ENCODE measurements at places on chromosomes 4 and X.

DNA sequence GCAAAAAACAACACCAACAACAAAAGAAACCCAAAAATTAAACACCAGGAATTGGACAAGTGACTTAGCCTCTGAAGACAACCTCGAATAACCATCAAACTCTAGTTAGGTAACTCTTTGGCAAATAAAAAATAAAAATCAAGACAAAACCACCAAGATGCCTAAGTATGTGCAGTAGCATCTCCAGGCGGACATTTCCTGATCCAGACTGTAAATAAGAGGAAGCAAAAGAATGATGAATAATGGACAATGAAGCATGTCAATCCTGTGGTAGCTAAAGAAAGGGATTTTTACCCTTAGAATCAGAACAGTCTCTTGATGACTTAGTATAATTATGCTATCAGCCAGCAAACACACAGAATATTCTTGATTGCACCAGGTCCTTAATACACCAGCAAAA is 276.7 kb upstream of the DIAPH2 start:
- no peak for DNase-seq

GRCh38 chrX:123590842-123591486 is 141.9 kb downstream of the THOC2 start:
- no peak for DNase-seq

DNA sequence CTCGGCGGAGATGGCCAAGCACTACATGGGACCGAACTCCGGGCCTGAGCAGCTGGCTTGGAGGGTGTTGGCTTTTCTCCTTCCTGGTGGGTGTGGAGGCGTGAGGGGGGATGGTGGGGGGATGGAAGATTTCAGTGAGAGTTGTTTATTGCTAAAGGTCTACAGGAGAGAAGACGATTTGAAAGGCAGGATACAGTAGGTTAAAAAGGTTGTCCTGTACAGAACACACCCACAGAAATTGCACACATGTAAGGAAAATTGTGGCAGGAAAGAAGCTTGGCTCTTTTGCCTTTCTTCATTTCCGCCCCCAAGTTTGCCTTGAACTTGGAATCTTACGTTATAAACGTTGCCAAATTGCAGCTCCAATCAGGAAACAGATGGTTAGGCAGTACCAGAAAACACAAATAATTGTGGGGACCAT is 74.1 kb upstream of the STOX2 start:
- DNase-seq = no peak

- no peak for DNase-seq
Observed at GRCh38 chrX:68508799-68509198, 9.9 kb downstream of the YIPF6 start.

- no peak for DNase-seq
Observed at GRCh38 chr4:170386971-170387370, 297.2 kb upstream of the AADAT start.

DNA sequence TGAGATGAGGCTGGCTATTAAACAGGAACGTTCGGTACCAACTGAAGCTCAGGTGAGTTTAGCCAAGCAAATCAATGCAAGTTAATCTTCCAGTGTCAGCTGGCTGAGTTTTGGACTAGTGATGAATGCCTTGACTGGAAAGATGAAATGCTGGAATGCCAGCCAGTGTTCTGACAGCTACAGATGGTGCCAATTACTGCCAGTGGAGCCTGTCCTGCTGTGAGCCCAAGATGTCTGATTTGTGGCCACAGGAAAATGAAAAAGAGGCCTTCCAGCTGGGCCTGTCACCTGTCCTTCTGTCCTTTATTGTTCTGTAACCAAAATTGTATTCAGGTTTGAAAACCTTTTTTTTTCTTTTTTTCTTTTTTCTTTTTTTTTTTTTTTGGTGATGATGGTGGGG is 223.1 kb downstream of the AFF2 start:
- no peak for DNase-seq

DNA sequence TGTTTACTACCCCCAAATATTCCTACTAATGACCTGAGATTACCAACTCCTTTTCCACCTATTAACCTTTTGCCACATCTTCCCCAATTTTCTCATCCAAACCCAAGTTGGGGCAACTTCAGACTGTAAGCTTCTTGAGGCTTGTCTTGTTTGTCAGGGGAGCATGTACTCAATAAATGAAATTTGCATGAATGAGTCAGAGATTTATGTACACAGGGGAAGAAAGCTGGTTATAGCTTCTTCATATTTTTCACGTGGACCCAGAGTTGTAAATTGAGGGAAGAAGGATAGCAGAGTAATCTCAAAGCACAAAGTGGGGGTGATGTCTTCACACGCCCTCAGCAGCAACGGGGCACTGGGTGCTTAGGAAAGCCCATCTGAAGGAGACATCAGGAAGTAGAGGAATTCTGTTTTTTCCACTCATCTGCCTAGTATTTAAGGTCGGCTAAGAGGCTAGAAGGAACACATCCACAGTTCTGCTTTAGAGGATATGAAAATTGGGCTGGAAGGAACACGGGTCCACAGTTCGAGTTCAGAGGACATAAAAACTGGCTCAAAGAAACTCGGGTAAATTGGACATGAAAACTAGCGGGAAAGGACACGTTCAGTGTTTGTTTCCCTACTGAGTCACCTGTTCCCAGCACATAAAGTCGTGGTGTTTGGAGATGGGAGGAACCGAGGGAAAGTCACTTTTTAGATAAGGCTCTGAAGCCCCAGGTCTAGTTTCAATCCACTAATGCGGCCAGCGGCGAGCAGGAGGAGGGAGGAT is 696 bp upstream of the CA5B start:
- no peak for DNase-seq

- DNase-seq = no peak
Observed at GRCh38 chr4:79492148-79492547, 84.1 kb upstream of the GK2 start.

DNA sequence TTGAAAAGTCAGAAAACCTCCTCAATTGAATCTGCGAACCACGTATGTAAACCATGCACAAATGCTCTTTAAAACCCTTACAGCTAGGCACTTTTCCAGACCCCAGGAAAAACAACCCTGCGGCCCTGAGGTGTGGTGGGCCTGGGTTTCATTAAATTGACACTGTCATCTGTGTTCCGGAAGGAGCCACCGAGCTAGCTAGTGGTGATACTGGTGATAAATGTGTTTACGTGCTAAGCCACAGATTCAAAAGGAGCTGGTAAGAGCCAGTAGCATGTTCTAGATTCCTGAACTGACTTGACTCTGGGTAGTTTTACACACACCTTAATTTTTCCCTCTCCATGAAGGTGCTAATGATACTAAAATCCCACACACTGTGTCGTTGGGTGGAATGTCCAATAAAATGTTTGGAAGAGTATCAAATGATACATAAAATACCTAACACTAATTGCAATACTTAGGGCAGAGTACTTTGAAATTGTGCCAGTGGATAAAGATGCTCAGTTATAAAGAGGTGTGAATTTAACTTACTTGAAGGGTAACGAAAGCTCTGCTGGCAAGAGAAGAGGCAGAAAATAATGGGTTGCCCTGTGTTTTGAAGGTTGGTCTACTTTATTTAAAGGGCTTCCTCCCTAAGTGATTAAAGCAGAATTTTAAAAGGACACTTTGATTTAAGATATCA is 8.5 kb downstream of the SMS start:
- DNase-seq = no peak

GRCh38 chr4:1367230-1367935 is 20.4 kb downstream of the UVSSA start:
- DNase-seq = no peak

DNA sequence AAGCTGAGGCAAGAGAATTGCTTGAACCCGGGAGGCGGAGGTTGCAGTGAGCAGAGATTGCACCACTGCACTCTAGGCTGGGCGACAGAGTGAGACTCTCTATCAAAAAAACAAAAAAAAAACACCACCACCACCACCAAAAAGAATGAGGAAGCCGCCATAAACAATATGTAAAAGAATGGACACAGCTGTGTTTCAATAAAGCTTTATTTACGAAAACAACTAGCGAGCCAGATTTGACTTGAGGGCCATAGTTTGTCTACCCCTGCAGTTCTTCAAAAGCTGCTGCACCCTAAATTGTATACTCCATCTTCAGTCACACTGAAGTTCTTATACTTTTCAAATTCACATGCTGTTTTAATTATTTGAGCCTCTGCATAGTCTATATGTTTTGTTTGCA is 306.5 kb upstream of the KLF3 start:
- no peak for DNase-seq

DNA sequence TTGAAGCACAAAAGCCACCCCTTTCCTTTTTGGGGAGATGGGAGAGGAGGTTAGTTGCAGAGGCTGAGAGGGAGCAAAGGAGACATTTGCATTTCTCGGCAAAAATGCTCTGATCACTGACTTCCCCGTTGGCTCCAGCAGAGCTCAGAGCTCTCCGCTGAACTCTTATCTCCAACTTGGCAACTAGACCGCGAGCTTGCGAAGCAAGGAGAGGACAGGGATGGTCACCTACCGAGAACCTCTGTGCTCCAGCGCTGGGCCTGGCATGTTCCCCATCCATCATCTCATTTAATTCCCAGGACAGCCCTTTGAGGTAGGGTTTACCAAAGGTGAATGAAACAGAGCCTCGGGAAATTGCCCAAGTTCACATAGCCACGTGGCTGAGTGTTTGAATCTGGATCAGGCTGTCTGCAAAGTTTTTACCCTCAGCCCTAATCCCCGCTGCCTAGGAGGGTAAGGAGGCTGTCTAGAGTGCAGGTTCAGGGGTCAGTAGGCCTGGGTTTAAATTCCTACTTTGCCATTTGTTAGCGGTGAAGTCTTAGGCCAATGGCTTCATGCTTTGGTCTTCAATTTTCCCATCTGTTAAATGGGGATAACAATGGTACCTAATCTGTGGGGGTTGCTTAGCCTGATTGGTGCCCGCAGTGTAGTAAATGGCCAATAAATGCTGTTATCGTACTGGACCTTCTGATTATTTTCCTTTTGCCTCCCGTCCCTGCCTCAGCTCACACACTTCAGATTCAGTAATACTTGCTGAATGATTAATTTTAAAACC is 3.8 kb upstream of the CITED1 start:
- DNase-seq = no peak

DNA sequence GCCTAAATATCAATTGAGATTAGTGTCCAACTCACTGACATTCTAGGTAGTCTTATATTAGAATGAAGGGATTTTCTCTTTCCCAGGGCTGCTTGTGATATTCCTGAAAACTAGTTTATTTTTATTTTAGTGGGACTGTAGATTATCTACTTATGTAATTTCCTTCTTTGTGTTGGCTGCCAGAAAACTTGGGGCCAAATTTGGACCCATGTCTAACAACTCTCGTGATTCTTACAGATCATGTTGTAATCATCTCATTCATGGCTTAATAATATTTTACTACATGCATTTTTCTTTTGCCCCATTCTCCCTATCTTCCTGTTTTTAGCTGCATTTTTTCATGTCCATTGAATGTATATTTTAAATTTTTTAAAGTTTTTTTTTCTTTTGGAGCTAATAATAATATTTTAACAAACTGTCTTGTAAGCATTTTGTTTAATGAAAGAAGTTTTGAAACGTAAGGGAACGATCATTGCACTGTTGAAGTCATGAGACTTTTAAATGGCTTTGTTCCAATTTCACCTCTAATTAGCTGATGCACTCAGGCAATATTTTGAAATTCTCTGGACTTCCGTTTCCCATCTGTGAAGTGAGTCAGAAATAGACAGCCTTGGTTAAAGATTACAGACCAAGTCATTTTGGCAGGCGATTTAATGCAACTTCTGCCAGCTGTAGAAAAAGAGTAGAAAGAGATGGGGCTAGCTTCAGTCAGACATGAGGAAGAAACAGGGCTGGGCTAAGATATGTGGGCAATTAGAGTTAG is 14.3 kb upstream of the TDO2 start:
- DNase-seq = no peak

GRCh38 chrX:49879656-49880277 is 483 bp downstream of the USP27X start:
- no peak for DNase-seq

- no peak for DNase-seq
Observed at GRCh38 chr4:4260185-4260751, 12.2 kb upstream of the TMEM128 start.

DNA sequence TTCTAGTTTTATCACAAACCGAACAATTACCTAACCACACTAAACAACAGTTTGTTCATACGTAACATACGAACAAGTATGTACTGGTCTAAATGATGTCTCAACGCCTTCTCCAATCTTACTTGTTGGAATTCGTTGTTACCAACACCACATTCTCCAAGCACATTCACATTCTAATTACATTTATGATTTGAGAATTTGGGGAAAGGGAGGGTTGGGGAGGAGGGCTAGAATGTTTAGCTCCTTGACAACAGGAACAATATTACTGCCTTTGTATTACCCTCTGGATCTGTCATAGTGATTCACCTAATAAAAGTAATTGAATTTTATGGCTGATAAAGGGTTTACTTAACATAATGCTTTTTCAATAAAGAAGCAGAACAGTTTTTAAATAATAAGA is 24.4 kb downstream of the LCORL start:
- DNase-seq = no peak

DNA sequence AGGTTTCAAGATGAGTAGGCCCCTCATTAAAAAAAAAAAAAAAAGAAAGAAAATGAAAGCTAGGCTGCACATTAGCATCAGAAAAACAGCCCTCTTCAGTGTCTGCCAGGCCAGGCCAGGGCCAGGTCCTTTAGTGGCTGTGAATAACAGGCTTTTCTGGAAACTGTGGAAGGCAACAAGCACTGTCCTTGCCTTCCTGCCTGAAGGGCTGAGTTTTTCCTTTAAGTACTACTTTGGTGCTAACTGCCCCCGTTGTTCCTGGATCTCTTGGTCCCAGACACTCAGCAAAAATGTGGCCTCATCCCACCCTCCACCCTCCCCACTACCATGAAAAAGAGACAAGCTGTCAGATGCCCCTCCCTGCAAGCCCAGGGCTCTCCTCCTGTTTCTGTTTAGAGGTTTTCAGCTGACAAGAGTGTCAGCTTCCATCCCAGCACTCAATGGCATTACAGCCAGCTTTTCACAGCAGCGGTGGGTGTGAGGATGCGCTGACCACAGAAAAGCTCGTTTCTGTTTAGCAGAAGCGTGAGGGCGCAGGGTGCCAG is 174.2 kb downstream of the NHS start:
- DNase-seq = no peak

DNA sequence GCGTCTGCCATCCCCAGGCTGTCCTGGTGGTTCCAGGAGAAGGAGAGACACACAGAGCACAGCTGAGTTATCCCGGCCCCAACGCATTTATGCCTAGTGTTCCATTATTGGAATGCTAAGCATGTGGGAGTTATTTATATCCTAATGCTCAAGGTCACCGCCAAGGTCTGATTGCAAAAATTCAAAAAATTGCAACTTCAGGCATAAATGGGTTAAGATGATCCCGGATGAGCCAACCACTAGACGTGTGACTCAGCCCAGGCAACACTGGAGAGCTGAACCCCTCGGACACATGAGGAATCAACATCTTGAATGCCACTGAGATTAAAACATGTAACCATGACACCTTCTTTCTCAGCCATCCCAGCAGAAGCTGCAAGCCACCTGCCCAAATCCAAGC is 3.8 kb upstream of the ZCCHC4 start:
- DNase-seq = no peak

DNA sequence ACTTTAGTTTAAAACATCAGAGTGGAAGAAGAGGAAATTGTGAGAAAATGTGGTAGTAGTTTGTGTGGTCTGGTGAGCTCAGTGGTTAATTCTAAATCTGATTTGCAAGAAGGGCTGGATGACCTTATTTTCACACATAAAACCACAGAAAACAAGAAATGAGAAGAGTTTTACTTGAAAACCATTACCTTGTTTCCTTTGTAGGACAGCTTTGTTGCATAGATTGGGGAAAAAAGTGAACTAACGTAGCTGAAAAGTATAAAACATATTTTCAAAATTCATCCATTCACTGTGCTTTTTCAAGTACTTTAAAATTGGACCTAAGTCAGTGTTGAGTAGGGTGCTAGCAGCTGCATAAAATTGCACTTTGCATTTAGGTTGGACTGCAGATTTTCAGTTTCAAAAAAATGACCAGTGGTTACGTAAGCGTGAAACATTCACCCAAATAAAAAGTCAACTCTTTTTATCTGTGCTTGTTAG is 211.3 kb downstream of the ARHGAP10 start:
- no peak for DNase-seq
